Spleen (tissue), 13 donors: ENCODE measurements at places on chromosomes 7 and 10. TPM values are rescaled to one million over a fixed set of nuclear protein-coding genes. Genes with fewer than 3 reads are reported as not detected.

The GDF10 gene
- polyA plus RNA-seq: 0.12 TPM

The LLCFC1 gene
- polyA plus RNA-seq: 0.18 TPM

The MOGAT3 gene
- polyA plus RNA-seq: not detected

The DYDC1 gene
- not detected for polyA plus RNA-seq

The MMP21 gene
- polyA plus RNA-seq: 0.12 TPM

The SDK1 gene
- 3.2 TPM for polyA plus RNA-seq
